ENCODE measurements at places on chromosomes 2 and 18. TPM values are rescaled to one million over a fixed set of nuclear protein-coding genes. Genes with fewer than 3 reads are reported as not detected.

Gene ZNF385B
- 5.5 TPM for total RNA-seq

Gene RAB31
- 2.9 TPM for total RNA-seq

- no peak for DNase-seq
These were observed 459.4 kb upstream of the MC4R start for GRCh38 chr18:60831971-60832370.

DNA sequence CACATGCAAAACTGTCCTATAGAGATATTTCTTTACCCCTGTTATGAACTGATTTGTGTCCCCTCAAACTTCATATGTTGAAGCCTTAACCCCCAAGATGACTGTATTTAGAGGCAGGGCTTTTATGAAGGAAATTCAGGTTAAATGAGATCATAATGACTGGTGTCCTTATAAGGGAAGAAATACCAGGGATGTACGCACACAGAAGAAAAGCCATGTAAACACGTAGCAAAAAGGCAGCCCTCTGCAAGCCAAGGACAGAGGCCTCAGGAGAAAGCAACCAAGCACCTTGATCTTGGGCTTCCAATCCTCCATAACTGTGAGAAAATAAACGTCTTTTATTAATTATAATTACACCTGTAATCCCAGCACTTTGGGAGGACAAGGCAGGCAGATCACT, 101.3 kb upstream of the NDUFV2 start:
- no peak for DNase-seq

DNA sequence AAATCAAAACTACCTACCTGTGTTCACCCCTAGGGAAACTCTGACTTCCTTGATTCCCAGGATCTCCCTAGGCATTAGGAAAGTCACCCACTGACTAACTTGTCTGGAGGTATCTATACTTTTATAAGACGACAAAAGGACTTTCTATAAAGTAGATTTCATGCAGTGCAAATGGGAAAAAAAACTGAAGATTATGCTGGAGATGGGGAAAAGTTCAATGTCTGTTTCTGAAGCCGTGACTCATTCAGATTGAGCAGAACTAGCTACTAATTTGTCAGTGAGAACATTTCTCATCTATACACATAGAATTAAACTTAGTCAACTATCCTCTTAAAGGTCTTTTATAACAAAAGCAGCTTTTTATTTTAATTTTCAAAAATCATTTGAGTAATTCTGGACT, 6.0 kb downstream of the SEPTIN10 start:
- no peak for DNase-seq

- DNase-seq: no peak
These were observed 102.6 kb downstream of the POLR1A start for GRCh38 chr2:86003104-86003503.

- DNase-seq: no peak
These were observed 111.7 kb upstream of the ZEB2 start for GRCh38 chr2:144631636-144632035.

GRCh38 chr2:156955701-156956100, 301.8 kb upstream of the GALNT5 start:
- DNase-seq: no peak

Measured in progenitor cell of endocrine pancreas (in vitro differentiated cells).